ENCODE measurements at places on chromosomes 3 and 15. TPM values are rescaled to one million over a fixed set of nuclear protein-coding genes. Genes with fewer than 3 reads are reported as not detected.

- DNase-seq = no peak
Observed at GRCh38 chr3:181311186-181311585, 321.6 kb upstream of the DNAJC19 start.

DNA sequence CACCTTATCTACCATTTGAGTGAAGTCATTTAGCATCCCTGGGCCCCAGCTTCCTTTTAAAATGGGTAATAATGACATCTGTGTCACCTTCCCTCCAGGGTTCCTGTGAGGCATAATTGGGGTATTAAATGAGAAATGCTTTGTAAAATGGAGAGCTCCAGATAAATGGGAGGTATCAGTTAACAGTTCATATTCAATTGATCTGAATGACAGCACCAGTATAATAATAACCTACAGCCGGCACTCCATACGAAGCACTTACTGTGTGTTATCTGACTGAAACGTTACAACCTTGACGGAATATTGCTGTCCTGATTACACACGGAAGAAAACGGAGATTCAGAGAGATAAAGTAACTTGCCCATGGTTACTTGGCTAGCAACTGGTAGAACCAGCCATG lies 53.6 kb downstream of the BHLHE40 start:
- DNase-seq = no peak

DNA sequence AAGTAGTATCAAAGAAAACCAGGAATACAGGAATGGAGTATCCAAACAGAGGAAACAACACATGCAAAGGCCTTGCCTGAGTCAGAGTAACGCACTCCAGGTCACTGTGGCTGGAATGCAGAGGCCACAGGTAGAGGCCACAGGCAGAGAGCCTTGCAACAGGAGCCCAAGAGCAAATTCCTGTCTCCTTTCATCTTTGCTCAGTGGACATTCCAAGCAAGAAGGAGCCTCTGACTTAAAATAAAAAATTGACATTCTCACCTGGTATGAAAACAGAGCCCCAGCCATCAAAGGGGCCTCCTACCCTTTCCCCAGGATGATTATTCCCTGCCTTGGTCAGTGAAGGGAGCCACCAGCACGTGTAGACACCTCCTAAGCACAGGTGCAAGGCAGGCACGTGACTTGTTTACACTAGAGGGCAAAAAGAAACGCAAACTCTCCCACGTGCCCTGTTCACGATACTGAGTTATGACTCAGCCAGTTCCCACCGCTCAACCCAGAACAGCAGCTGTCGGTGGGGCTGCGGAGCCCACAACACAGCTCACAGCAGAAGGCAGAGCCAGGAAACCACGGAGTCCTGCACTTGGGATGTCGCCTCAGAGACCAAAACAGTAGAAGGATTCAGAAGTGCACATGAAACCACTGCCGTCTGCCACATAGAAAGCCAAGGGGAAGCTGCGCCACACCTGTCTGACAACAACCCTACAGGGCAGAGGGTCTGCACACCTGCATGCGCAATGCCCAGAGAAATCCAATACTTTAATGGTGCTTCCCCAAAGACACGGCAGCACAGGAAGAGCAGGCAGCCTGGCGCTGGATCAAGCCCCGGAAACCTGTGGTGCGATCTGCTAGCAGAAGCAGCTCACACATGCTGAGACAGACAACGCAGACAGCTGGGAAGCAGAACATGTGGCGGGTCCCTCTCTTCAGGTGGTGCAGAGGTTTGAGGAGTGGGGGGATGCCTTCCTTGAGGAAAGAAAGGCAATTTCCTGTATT lies 52.1 kb downstream of the ITGB5 start:
- no peak for DNase-seq

GRCh38 chr3:50486219-50486888 lies 17.1 kb downstream of the CACNA2D2 start:
- no peak for DNase-seq

- no peak for DNase-seq
Observed at GRCh38 chr3:179949869-179950268, 86.9 kb downstream of the PEX5L start.

DNA sequence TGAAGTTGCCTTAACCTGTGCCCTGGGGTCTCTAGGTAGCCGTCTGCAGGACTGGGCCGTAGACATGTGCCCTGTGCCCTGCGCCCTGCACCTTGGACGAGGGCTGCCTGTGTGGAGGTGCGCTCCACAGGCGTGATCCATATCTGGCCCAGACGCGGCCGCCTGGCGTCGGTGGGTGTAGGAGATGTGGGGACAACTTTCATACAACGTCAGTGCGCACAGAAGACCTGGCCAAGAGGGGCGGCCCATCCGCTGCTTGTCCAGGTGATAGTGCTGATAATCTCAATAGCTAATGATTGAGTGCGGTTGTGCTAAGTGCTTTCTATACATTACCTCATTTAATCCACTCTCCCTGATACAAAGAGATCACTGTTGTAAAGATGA lies 665 bp upstream of the RASGRP1 start:
- no peak for DNase-seq

FOXB1 gene
- polyA plus RNA-seq = not detected

CKMT1A gene
- not detected for polyA plus RNA-seq
